ENCODE measurements at places on chromosomes 7 and 10. TPM values are rescaled to one million over a fixed set of nuclear protein-coding genes. Genes with fewer than 3 reads are reported as not detected.

TRPV6 gene
- polyA plus RNA-seq, result 10.4 TPM

SDK1 gene
- 6.3 TPM for polyA plus RNA-seq

CLCN1 gene
- polyA plus RNA-seq, result not detected

DNA sequence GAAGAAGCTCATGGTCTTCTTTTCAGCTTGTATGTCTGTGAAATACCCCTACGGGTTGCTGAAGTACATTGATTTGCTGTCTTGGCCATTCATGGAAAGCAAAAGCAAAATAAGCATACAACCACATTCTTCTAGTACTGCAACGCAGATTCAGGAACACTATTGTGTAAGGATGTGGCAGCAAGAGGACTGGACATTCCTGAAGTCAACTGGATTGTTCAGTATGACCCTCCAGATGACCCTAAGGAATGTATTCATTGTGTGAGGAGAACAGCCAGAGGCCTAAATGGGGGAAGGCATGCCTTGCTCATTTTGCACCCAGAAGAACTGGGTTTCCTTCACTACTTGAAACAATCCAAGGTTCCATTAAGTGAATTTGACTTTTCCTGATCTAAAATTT is 133.4 kb upstream of the ANKRD1 start:
- DNase-seq, result no peak

DNA sequence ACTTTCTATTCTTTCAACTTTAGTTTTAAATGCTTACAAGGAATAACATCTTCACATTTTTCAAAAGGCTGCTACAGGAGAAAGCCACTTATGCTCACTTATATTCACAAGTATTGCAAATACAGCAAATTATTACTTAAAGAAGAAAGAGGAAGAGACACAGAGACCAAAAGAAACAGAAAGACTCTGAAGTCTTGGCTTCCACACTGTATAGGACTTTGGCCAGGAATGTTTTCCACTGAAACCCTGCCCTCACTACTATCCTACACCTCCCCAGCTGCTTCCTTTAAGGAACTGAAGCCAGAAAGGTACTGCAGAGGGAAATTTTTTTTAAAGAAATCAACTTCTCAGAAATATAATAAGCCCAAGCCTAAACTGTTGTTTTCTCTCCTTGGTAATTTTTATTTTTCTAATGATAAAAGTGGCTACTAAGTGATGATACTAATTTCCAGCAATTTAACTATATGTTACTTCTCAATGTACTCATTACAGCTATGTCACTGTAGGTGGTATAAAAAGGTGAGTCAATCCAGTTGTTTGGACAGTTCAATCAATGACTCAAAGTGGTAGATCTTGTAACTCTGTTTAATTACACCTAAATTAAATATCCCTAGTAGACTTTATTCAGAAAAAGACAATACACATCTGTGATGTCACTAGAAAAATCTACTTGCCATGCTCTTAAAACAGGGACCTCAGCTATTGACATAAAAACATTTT is 231.6 kb downstream of the GRM8 start:
- DNase-seq, result no peak

CAPZA2 gene
- polyA plus RNA-seq, result 224 TPM

DNA sequence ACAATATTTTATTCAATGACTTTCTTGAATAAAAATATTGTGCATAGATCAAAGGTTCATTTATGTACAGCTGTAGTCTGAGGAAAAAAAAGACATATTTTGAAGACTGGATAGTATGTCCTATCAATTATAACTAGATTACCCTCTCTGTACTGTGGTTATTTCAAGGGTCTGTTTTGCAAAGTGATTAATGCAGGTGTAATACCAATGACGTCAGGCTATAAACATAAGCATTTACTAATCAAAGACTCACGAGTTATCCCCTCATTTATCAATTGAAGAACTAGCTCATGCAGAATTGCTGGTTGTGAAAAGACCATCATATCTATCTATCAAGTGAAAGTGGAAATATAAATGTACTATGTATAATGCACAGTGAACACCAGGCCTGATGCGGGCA is 213.6 kb upstream of the HGF start:
- DNase-seq, result no peak

SHLD2 gene
- 47.1 TPM for polyA plus RNA-seq

CH25H gene
- polyA plus RNA-seq, result 0.13 TPM

DNA sequence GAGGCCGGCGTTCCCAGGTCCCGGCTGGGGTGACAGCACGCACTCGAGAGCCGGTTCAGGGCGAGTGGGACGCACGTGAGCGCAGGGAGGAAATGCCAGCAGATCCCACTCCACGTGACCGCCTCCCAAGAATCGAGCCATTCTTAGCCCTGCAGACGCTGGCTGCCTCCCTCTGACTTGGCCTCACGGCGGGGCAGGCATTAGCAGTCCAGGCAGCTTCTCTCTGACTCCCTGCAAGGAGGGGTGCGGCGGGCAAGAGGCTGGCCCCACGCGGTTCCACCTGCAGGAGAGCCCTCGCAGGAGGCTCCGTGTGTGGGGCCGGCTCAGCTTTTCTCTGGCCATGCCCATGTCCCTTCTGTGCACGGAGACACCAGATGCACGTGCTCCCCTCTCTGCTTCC is 10.1 kb downstream of the GPR146 start:
- DNase-seq, result no peak
